ENCODE measurements at places on chromosomes 3 and 15.
A peak's percentile ranks its signal among the peaks of the same experiment; 100 is the strongest.

GRCh38 chr3:56724676-56725075 lies 41.6 kb upstream of the TASOR start:
- no peak for DNase-seq

GRCh38 chr15:75720787-75721479 lies 8.3 kb upstream of the CSPG4 start:
- peak; percentile 14 for DNase-seq

GRCh38 chr15:89845305-89845893 lies 30.7 kb upstream of the ANPEP start:
- DNase-seq = peak; percentile 92

DNA sequence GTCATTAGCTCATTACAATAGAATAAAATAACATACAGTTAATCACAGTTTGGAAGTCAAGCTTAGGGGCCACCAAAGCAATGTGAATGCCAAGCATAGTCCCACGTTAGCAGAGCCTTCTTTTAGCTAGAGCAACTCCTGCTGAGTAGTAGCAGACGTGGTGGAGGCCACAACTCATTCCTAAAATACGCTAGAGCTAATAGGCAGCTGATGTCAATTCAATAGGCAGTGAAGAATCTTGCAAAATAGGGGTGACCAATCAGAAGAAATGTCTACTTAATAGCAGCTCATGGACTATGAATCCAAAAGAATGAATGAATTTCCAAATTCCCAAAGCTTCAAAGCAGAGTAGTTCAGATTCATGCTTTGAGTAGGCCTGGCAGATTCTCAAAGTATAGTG lies 292.9 kb upstream of the RORA start:
- no peak for DNase-seq

GRCh38 chr15:77622934-77623754 lies 9.6 kb downstream of the LINGO1 start:
- no peak for DNase-seq
